ENCODE measurements at places on chromosomes 12 and 14.

- DNase-seq, result no peak
These were observed 76.5 kb downstream of the RFLNA start for GRCh38 chr12:124371366-124371765.

DNA sequence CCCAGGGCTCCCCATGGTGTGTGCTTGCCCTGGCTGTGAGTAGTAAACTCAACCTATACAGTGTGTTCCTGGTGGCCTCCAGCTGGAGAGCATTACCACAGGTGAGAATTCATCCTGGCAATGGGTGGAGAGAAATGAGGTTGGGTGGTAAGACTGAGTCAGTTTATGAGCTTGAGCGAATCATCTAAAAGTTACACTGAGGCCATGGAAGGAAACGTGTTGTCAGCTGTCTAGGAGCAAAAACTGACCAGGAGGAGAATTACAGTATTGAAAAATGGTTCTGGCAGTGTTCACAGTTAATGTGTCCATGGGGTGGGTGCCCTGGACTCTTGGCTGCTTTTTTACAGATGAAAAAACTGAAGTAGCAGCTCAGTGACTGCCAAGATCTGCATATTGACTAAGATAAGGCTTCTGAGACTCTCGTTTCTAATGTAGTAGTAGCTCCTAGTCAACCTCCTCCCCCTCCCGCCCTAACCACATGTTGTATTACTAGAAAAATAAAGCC lies 202.0 kb upstream of the AMIGO2 start:
- DNase-seq, result no peak

DNA sequence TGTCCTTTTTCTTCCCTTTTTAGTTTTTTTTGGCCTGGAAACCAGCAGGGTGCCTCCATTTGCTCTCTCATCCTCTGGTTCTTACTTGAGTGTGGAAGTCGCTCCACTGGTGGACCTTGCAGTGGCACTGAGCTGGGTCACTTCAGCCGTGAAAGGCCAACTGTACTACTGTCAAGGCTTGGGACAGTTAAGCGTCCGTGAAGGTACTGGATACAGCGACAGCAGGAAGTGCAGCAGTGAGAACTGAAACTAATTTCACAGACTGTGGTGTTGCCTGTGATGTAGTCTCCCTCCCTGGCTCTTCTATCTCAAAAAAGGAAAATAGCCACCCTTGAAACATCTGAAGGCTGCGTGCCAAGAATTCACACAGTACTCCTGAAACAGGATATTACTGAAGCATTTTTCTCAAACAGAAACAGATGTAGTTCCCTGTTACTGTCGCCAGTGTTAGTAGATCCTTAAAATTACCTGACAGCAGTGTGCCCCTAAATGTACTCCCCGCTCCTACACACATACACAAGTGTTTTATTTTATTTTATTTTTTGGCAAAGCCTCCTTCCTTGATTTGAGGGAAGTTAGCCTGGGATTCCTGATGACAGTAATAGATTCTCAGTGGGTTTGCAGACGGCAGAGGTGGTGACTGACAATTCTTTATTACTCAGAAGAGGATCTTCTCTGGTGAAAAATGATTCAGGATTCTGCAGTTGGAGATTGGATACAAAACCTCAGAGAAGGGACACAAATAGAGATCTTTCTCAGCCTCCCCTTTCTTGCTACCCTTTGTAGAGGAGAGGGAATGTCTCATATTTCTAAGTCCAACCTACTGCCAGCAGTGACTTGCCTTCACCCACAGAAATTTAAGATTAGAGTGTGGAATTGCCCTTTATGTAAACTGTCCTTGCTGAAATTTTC lies 4.4 kb downstream of the SUSD6 start:
- no peak for DNase-seq

DNA sequence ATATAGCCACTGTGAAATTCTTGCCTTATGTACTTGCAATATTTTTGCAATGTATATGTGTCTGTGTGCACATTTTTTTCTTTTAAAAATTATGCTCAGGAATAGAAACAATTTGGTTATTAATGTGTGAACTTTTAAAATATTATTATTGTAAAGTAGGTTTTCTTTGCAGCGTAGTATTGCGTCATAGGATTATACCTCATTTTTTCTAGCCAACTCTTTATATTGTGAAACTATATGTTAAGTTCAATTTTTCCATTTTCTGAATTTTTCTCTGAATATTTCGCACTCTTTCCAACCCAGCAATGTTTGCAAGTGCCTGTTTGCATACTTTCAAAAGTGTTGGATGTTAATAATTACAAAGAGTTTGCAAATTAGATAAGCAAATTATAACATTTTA lies 471.6 kb upstream of the LMO3 start:
- DNase-seq, result no peak

GRCh38 chr12:29763301-29763683 lies 20.4 kb downstream of the TMTC1 start:
- DNase-seq, result no peak

DNA sequence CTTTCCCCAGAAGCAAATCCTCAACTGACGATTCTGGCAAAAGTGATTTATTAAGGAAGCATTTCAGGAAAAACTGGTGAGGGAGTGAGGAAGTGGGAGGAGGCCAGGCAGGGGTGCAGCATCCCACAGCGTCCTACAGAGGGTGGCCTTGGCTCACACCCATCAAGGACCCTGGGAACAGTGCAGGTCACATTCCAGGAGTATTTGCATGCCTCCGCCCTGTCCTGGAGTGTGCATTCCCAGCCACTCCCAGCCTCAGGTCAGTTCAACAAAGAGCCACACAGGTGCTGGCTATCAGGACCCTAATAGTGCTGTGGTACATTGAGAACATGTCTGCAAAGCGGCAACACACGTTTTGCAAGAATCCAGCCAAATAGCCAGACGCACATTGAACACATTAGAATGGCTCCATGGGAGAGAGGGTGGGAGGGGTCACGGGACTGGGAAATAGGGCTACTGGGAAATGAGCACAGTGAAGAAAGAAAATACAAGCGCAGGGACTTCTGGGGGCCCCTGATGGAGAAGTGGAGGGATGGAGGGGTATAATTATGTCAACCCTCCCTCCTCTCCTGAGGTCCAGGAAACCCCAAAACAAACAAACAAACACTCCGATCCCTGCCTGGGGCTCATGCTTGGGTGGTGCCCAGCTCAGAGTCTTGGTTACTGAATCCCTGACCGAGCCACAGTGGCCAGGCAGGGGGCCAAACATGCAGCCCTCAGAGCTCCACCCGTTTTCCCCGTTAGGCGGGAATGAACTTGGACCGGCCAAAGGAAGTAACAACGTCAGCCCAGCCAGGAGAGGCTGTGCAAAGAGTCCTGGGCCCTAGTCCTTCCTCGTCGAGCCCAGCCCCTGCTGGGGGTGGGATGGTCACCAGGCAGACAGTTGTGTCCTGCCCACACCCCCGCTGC lies 36.5 kb downstream of the CMKLR1 start:
- DNase-seq, result no peak
